Aorta (tissue), 5 donors: ENCODE measurements at places on chromosomes 11 and 22. TPM values are rescaled to one million over a fixed set of nuclear protein-coding genes. Genes with fewer than 3 reads are reported as not detected.

Gene GGTLC3
- total RNA-seq = not detected

Gene SCUBE1
- total RNA-seq = 5.4 TPM

Gene NCAM1
- total RNA-seq = 10.2 TPM

Gene BIRC3
- 19.3 TPM for total RNA-seq

Gene MRGPRX2
- not detected for total RNA-seq

Gene POU2AF2
- not detected for total RNA-seq

Gene FREY1
- total RNA-seq = 0.65 TPM

Gene MMP8
- 0.60 TPM for total RNA-seq

Gene NOX4
- total RNA-seq = 46.1 TPM

Gene GRIK4
- total RNA-seq = not detected

Gene NCAPD3
- total RNA-seq = 14.0 TPM

Gene XNDC1N
- 8.2 TPM for total RNA-seq
